NCI-H2227 treated with DMSO at 0.1 percent for 48 hours (cell line): ENCODE measurements at places on chromosomes 11 and 22.

DNA sequence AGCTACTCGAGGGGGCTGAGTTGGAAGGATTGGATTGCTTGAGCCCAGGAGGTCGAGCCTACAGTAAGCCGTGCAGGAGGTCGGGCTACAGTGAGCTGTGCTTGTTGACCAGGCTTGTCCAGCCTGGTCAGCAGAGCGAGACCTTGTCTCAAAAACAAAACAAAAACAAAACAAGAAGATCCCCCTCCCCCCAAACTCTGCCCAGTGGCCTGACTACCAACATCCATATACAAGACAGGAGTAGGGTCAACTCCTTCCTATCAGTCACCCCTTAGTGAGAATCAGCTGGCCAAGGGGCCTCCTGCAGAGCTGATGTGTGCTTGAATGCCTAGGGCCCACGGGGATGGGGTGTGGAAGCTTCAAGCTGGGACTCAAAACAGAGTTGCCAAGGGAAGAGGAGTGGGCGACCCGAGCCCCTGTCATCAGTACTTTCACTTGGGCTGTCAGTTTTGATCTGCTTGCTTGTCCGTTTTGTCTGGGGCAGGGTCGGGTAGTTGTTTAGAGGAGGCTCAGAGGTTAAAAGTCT is 942 bp upstream of the TSPAN18 start:
- DNase-seq = no peak

DNA sequence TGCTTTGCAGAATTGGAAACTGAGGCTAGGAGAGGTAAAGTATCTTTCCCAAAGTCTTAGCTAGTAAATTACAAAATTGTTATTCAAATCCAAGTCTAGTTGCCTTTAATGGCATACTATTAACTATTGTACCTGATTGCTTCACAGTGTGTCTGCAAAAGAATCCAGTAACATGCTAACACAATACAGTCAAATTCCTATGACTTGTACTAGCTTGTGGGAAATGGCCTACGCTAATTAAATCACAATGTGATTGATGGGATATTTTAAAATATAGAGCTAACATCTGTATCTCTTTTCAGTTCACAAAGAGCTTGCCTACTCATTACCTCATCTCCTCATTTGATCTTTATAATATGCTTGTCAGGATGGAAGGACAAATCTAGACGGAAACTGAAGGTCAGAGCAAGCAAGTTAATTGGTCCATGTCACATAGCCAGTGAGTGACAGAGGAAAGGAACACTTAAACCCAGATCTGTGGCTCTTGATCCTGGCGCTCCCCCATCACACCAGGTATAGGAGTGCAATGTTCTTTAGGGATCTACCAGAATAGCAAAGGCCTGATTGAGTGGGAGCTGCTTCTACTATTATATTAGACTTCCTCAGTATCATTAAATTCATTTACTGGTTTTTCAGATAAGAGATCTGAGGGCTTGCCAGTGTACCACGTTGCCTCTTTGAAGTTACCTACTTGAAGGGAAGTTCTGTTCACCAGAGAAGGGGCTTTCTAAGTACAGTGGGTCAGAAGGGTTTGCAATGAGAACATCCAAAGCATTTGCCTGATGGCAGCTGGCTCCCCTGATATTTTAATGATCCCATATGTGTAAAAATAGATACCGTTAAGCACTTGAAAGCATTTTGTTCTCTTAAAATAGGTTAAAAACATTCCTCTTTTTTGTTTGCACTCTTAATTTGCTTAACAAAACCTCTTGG is 213.6 kb upstream of the SESN3 start:
- no peak for DNase-seq

DNA sequence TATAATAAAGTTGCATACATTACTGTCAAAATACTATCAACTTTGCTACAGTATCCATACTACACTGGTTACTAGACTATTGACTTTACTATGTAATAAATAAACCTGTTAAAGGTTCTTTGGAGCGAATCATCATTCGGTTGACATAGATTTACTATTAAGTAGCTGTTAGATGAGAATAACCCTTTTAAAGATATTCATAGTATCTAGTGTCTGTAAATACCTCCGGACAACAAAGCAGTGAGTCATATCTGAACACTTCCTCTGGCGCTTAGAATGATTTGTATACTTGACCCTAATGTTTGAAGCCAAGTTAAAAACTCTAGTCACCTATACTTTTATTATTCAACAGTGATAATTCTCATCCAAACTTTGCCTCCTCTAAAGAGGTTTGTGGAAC is 84.7 kb downstream of the MSANTD4 start:
- DNase-seq = no peak

- no peak for DNase-seq
Measured at GRCh38 chr11:34356130-34356529, 1.7 kb downstream of the ABTB2 start.

DNA sequence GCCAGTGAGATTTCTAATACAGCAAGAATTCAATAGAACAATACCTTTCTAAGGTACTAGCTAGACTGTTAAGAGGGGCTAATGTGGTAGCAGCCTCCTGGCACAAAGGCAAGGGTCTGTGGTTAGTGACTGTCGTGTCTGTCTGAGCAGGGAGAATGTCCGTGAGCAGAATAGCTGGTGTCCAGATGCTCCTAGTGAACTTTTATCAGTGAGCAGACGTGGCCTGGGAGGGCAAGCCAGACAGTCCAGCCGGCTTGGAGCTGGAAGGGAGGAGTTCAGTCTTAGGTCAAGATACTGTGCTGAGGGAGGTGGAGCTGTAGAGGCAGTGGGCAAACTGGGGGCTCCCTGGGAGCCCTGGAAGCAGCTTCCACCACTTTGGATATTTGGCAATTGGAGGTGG is 138.6 kb downstream of the TEAD1 start:
- no peak for DNase-seq

DNA sequence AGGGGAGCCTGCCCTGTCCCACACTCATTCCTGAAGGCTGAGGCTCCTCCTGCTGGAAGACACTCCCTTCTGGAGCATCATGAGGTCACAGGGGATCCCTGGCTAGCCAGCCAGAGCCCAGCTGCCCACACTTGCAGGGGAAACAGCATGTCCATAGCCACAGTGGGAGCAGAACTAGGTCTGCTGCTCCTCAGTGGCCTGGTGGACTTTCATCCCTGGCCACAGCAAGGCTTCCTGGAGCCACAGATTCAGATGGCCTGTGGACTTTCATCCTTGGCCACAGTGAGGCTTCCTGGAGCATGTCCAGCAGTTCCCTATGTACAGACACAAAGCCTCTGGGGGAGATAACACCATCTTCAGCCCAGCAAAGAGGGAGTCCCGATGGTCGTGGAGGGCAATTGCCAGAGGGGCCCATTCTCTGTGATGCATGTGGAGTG is 5.9 kb upstream of the APOL6 start:
- DNase-seq = no peak

- DNase-seq = no peak
Measured at GRCh38 chr22:24965822-24966626, 13.5 kb downstream of the KIAA1671 start.

DNA sequence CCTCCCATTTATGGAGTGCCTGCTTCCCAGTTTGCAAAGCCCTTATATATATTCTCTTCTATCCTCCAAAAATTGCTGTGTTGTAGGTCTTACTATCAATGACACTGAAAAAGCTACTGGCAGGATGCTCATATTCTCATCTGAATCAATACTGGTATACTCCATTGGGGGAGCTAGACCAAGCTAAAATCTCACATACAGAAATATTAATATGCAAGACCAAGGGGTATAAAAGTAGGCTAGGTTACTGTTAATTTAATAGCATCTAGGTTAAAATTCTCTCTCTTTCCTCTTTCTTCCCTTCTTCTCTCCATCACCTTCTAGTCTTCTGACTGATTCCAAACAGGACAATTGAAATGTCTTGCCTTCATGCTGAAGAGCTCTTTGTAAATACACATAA is 17.1 kb upstream of the BDNF start:
- no peak for DNase-seq

DNA sequence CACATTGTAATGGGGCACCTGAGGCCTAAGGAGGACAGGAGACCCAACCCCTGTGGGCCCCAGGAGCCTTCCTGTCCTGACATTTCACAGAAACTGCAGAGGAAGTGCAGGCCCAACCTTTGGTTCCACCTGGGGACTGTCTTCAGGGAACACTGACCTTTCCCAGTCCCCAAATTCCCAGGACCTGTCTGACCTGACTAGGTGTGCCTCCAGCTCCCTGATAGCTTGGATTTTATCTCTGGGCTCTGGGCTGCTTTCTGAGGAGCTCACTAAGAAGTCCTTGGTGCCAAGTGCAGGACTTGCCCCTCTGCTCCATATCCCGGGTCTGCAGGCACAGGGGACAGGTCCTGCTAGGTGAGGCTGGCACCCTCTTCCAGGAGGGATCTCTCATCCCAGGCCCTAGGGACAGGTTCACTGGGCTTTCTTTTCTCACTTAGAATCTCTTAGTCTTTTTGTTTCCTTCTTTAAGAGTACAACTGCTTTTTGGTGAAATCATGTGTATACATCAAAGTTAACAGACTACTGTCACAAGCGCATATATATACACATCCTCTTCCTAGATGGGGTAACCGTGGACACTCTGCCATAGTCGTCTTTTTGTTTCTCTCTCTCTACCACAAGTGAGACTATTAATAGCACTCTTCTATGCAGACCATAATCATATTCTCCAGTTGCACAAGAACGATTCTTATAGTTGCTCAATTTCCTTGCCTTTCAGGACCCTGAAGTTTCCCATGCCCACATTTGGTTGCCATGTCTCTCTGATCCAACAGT is 72.0 kb upstream of the IGLL5 start:
- DNase-seq = no peak

DNA sequence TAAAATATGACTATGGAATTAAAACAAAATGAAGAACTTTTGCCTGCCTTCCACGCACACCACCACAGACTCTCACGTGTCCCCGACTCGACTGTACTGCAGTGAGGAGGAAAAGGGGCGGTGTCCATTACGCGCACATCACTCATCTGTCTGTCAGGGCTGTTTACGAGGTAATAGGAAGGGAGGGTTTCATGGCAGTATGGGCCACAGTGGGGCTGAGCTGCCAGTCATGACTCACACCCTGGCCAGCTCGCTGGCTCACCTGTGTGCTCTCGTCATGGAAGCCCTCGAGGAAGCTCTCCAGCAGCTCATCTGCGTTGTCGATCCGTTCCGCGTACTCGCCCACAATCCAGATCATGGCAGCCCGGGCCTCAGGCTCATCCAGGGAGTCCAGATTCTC is 33.5 kb upstream of the RASL10A start:
- DNase-seq = no peak

DNA sequence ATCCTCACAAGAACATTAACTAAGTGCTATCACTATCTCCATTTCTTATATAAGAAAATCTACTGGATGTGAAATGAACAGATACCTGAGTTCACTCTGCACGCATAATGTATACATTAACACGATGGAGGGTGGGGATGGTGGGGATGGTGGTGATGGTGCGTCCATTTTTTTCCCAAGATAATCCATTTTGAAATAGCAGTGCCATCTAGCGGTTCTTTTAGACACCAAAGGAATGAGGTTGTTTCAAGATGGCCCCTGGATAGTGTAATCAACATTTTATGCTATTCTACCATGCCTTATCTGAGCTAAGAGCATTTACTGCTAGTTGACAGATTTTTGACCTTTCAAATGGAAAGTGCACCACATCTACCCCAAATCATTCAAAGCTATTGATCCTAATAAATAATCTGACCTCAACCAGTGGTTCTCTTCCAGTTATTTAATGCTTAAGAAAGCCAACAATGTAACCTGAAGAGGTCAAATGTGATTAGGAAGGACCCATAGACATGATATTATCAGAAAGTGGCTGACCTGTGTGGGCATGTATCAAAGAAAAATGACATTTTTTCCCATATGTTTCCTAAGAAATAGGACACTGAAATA is 714.7 kb upstream of the TENM4 start:
- no peak for DNase-seq

GRCh38 chr11:2913019-2913431 is 16.2 kb downstream of the PHLDA2 start:
- DNase-seq = no peak

DNA sequence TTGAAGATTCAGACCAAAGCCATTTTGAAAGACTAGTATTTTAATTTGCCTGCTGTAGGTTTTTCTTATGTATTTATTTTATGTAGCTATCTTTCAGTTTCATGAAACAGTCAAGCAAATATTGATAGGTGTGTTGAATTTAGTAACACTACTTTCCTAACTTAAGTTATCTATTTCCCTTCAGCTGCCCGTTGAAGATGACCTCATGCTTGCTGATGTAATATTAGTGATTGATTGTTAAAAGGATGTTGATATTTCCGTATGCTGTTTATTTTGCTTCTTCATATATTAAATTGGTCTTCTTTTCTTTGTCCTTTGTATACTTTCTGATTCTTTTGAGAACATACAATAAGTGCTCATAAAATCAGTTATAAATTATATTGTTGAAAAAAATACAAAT is 86.8 kb upstream of the CHORDC1 start:
- no peak for DNase-seq

DNA sequence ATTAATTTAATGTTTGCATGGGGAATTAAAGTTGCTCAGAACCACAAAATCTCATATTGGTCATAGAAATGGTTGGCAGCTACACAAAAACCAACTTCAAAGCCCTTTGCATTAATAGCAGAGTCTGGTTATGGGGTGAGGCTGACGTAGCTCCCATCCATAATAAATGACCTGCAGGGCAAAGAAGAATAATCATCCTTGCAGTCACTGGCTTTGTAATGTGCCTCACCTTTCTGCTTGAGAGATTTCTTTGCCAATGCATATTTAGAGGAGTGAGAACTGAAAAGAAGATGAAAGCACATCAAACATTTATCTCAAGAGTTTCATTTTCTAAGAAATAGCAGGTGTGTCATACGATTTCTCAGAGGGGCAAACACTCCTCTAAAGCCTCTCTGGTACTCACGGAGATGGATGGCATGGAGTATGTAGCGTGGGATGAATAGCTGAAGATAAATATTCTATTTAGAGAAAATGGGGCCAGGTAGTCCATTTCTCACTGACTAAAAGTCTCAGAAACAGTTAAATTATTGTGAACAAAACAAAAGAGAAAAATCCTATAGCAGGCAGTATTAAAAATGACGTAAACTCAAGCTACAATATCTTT is 1491.9 kb downstream of the FAM181B start:
- DNase-seq = no peak

- no peak for DNase-seq
Measured at GRCh38 chr22:31604746-31605705, 57.0 kb downstream of the PISD start.

- no peak for DNase-seq
Measured at GRCh38 chr11:13294178-13294577, 16.6 kb downstream of the BMAL1 start.

GRCh38 chr11:7596975-7597391 is 76.3 kb downstream of the CYB5R2 start:
- DNase-seq = no peak

DNA sequence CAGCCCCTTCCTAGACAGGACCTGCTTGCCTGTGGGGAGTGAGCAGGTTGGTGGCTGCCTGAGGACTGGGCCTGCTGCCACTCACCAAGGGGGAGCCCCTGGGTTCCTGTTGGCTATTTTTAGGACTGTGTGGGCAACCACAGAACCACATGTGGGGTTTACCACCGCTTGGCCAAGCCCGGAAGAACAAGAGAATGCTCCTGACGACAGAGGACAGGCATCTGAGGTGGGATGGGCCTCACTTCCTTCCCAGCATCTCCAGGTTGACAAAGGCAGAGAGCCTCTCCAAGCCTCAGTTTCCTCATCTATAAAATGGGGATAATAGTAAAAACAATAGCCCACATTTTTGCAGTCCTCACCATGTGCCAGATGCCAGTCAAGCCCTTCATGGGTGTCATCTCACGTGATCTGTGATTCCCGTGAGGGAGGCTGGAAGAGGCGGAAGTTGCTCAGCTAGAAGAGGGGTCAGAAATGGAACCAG is 43.6 kb downstream of the LRRC32 start:
- no peak for DNase-seq
